Fibroblast of skin of left biceps (primary cell): ENCODE measurements at places on chromosomes 3 and 15.
A peak's percentile ranks its signal among the peaks of the same experiment; 100 is the strongest.

- DNase-seq, result no peak
These were observed 80.1 kb downstream of the SATB1 start for GRCh38 chr3:18345015-18345367.

- peak; percentile 7 for DNase-seq
These were observed 78.1 kb downstream of the STT3B start for GRCh38 chr3:31610700-31611275.

DNA sequence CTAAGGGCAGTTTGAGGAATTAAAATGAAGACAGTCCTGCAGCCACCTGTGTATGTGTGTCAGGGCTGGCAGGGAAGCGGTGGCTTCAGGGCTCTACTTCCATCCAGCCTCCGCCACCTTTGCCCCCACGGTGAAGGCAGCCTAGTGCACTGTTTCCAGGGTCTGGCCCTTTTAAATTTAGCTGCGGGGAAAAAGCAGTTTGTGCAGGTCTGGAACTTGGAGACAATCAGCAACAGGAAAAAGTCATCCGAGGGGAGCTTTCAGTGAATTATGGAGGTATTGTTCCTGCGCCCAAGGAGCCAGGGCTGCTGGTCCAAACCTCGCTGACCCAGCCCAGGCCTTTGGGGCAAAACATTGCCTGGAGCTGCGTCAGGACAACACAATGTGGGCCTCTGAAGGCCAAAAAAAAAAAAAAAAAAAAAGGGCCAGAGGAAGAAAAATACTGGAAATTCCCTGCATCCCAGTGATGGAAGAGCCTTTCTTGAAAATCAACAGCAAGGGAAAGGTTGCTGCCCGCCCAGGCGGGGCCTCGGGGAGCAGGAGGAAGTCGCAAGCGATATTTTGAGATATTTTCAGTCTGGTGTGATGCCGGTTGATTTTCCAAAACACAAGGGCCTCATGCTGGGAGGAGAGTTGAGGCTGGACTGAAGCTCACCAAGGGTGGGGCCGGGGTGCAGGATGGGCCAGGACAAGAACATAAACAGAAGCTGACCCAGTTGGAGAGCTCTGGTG is 25.5 kb upstream of the FGD5 start:
- no peak for DNase-seq

GRCh38 chr3:53812434-53812833 is 33.8 kb downstream of the CHDH start:
- DNase-seq, result no peak

- no peak for DNase-seq
These were observed 4.2 kb upstream of the PLOD2 start for GRCh38 chr3:146164971-146165769.

DNA sequence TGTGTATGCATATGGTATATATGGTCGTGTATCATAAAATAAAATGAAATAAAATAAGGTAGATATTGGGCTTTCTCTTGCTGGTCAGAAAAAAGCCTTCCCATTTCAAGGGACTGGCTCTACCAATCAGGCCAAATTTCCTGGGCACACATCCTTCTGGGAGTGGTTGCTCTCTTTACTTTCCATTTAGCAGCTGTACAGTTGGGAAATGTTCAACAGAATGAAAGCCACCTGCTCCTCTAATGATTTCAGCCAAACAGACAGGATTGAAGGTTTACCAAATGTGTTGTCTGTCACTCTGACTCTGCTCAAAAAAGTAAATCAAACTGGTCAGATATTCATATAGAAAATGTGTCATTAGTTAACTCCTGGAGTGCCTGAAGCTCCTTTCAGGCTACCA is 380.4 kb downstream of the ROBO2 start:
- DNase-seq, result no peak

DNA sequence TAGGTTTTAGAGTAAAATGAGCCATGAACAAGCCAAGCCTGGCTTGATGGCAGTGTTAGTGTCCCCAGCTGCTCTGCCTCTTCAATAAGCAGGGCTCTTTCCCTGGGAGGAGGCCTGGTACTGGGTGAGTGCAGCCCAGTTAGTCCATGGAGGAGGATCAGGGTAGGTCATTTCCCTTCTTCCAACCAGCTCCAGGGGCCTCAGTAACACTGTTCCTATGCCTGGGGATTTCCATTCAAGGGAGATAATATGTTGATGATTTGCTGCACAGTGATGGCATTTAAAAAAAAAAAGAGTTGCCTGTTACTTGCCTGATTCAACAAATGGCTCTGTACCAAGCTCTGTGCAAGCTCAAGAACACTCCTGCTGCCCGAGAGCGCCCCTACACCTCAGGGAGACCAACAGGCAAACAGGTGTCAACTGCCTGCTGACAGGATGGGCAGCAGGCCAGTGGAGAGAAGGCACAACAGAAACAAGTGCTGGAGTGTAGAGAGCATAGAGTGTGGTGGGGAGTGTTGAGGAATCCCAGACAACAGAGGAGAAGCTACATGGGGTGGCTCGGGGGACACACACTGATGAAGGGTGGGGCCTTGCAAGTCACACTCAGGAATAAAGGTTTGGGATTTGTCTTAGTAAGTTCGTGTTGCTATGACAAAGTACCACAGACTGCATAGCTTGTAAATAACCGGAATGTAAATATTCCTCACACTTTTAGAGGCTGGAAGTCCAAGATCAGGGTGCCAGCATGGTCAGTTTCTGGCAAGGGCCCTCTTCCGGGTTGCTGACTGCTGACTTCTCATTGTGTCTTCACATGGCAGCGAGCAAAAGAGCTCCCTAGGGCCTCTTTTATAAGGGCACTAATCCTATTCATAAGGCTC is 78.6 kb upstream of the PXYLP1 start:
- no peak for DNase-seq
